Astrocyte (in vitro differentiated cells and primary cell): ENCODE measurements at places on chromosomes 13 and 19.

GRCh38 chr13:20969182-20969581 lies 66.6 kb upstream of the XPO4 start:
- peaks cover 8% of the 10 kb centered on the region for H3K36me3 ChIP-seq
- no peak overlapping the region for H3K4me3 ChIP-seq
- peak; percentile 50 for DNase-seq
- H3K27ac ChIP-seq: no peak overlapping the region
- no peaks in the 10 kb centered on the region for H3K4me1 ChIP-seq
- H3K27me3 ChIP-seq: no peaks in the 10 kb centered on the region

GRCh38 chr19:52786078-52786463 lies 520 bp downstream of the ZNF600 start:
- no peaks in the 10 kb centered on the region for H3K4me1 ChIP-seq
- no peaks in the 10 kb centered on the region for H3K36me3 ChIP-seq
- no peaks in the 10 kb centered on the region for H3K27me3 ChIP-seq
- no peak for DNase-seq

- peak overlapping the region; percentile 89 for H3K4me3 ChIP-seq
- no peaks in the 10 kb centered on the region for H3K36me3 ChIP-seq
- peak overlapping the region; percentile 70 for H3K27ac ChIP-seq
- H3K27me3 ChIP-seq: no peaks in the 10 kb centered on the region
- H3K4me1 ChIP-seq: peaks cover 42% of the 10 kb centered on the region
Observed at GRCh38 chr19:7395360-7396066, 46.8 kb downstream of the ARHGEF18 start.

DNA sequence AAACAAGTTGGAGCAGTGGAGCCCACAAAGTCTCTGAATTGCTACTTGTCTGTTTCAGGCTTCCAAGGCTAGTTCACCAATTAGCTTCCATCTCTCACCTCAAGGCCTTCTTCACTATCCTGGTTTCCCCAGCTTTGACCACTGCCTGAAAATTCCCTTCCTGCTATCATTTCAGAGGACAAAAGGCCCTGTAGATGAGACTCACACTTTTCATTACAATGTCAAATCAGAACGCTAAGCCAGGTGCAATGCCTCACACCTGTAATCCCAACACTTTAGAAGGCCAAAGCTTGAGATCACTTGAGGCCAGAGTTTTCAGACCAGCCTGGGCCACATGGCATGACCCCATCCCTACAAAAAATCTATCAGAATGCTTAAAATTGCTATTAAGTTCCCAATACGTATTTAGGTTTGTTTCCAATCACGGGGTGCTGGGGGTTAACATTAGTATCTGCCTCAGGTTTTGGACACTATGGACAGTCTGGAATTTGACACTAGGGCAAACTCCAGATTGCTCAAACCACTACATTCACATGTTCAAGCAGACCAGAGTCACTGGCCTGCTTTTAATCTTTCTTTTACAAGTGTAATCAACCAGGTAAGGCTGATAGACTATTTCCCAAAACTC lies 5.5 kb downstream of the TPT1 start:
- H3K4me3 ChIP-seq: no peak overlapping the region
- peaks cover 66% of the 10 kb centered on the region for H3K4me1 ChIP-seq
- no peak overlapping the region for H3K27ac ChIP-seq
- no peaks in the 10 kb centered on the region for H3K27me3 ChIP-seq
- H3K36me3 ChIP-seq: peaks cover 57% of the 10 kb centered on the region
- no peak for DNase-seq

GRCh38 chr13:97284558-97284957 lies 62.4 kb downstream of the MBNL2 start:
- peaks cover 4% of the 10 kb centered on the region for H3K36me3 ChIP-seq
- H3K4me3 ChIP-seq: no peak overlapping the region
- H3K27me3 ChIP-seq: no peaks in the 10 kb centered on the region
- no peak overlapping the region for H3K27ac ChIP-seq

DNA sequence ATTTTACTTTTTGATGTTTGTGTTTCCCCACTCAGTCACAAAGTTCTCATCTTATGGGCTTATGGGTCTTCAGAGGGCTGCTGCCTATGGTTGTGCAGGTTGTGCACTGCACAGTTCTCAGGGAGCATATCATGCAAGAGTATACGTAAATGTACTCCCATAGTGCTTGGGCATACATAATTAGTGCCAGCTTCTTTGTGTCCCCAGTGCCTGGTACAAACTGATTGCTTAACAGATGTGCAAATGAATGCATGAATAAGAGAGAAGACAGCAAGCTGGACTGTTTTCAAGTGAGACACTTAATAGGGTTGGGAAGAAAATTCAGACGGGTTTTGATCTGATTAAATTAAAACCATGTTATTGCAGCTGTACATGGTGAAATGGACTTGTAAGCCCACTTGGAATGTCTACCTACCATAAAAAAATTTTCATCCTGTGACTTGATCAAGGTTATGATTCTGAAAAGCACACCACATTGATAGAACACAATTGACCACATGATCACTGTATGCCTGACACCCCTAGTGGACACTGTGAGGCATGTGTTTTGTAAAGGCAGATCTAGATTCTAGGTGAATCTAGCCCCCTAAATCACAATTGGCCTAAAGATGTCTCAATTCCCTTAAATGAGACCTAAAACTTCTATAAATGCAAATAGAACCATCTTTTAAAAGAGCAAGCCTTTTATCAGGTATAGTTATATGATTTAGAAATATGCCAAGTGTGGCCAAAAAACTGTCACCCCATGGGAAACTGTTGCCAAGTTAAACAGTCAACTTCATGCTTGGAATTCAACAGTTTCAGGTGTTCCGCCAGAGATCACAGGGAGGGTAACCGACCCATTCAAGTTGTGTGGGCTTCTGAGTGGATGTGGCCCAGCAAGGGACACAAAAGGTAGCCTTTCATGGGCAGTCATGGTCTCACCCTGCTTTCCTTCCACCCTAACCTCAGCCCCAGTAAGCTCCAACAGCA lies 27.9 kb downstream of the FAM124A start:
- H3K4me3 ChIP-seq: no peak overlapping the region
- H3K4me1 ChIP-seq: peaks cover 4% of the 10 kb centered on the region
- peaks cover 16% of the 10 kb centered on the region for H3K27me3 ChIP-seq

DNA sequence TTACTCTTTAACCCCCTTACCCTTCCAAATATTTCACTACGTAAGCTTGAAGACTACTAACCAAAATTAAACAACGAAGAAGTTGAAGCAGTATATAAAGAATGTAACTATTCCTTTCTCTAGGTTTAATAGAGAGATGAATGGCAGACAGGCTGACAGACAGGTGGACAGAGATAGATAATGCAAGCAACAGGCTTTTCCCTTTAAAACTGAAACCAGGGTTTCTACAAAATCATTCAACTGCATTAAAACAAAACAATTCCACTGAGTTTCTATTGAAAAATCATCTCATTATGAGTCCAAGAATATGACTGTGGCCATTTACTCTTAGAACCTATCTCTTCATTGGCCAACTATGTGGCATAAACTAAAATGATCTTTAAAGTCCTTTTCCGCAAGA lies 15.2 kb downstream of the LNX2 start:
- peaks cover 7% of the 10 kb centered on the region for H3K4me1 ChIP-seq
- no peaks in the 10 kb centered on the region for H3K27me3 ChIP-seq
- no peak for DNase-seq
- no peaks in the 10 kb centered on the region for H3K36me3 ChIP-seq
- H3K4me3 ChIP-seq: no peak overlapping the region

GRCh38 chr19:49213791-49214190 lies 56.2 kb downstream of the TRPM4 start:
- H3K27me3 ChIP-seq: no peaks in the 10 kb centered on the region
- no peaks in the 10 kb centered on the region for H3K4me1 ChIP-seq

DNA sequence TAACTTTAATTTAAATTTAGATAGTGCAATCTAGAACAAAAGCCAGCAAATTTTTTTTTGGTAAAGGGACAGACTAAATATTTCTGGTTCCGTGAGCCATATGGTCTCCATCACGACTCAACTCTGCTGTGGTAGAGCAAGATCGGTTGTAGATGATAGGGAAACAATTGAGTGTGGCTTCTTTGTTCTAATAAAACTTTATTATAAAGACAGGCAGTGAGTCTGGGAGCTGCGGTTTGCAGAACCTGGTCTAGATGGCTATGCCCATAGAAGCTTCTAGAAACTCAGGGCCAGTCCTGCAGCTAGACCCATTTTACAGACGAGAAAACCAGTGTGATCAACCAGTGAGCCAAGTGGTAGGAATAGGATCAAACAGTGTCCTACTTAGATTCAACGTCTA lies 11.2 kb downstream of the CDC37 start:
- H3K36me3 ChIP-seq: peaks cover 22% of the 10 kb centered on the region
- no peaks in the 10 kb centered on the region for H3K4me1 ChIP-seq
- no peak for DNase-seq
- no peaks in the 10 kb centered on the region for H3K27me3 ChIP-seq
- H3K4me3 ChIP-seq: no peak overlapping the region

- H3K27me3 ChIP-seq: no peaks in the 10 kb centered on the region
- H3K36me3 ChIP-seq: no peaks in the 10 kb centered on the region
- H3K27ac ChIP-seq: no peak overlapping the region
Observed at GRCh38 chr19:5246554-5247155, 94.0 kb downstream of the PTPRS start.

- H3K36me3 ChIP-seq: no peaks in the 10 kb centered on the region
- H3K4me1 ChIP-seq: no peaks in the 10 kb centered on the region
- no peak overlapping the region for H3K4me3 ChIP-seq
- no peak for DNase-seq
- peaks cover 2% of the 10 kb centered on the region for H3K27me3 ChIP-seq
Observed at GRCh38 chr19:49390929-49391359, 2.9 kb downstream of the KASH5 start.

DNA sequence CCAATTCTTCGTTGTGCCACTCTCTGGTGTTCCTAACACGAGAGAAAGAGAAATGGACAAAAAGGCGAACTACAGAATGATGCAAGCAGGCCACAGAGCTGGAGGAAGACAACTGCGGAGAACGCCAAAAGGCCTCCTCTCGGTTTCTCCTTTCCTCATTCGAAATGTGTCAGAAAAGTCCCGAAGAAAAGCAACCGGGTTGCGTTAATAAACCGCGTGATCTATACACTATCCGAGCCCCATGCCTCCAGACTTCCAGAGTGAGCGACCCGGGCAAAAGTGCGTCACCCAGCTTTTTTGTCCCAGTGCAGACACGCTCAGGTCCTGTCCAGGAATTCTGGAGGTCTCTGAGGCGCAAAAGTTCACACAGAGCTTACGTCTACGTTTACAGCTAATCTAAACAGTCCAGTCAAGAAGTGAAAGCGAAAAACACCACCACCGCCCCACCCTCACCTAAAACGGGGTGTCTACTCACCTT lies 413 bp downstream of the N4BP2L2 start:
- H3K36me3 ChIP-seq: peaks cover 20% of the 10 kb centered on the region
- peak overlapping the region; percentile 91 for H3K27ac ChIP-seq
- peak overlapping the region; percentile 97 for H3K4me3 ChIP-seq
- H3K4me1 ChIP-seq: no peaks in the 10 kb centered on the region
- no peaks in the 10 kb centered on the region for H3K27me3 ChIP-seq

- DNase-seq: no peak
- H3K36me3 ChIP-seq: no peaks in the 10 kb centered on the region
- H3K4me1 ChIP-seq: peaks cover 25% of the 10 kb centered on the region
- peak overlapping the region; percentile 90 for H3K4me3 ChIP-seq
- no peaks in the 10 kb centered on the region for H3K27me3 ChIP-seq
Observed at GRCh38 chr19:10565028-10565566, 713 bp downstream of the KRI1 start.

DNA sequence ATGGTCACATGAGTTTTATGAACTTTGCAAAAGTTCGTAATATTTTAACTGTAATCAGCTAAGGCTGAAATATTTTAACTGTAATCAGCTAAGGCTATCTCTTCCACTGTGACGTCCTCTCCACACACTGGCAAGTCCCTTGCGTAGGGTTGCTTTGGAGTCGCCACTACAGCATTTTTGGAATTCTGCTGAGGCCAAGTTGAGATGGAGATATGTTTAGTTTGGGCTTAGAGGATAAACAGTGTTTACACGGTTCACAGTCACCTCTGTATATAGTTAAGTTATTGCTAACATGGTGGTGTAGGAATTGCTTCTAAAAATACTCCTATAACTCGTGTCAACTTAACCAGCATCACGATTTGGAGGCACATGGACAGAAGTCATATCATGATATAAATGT lies 143.6 kb upstream of the SERP2 start:
- H3K27me3 ChIP-seq: no peaks in the 10 kb centered on the region
- H3K4me1 ChIP-seq: peaks cover 21% of the 10 kb centered on the region
- H3K4me3 ChIP-seq: no peak overlapping the region
- no peaks in the 10 kb centered on the region for H3K36me3 ChIP-seq
- no peak overlapping the region for H3K27ac ChIP-seq

GRCh38 chr19:38577826-38578225 lies 39.9 kb downstream of the MAP4K1 start:
- no peak for DNase-seq
- H3K4me3 ChIP-seq: no peak overlapping the region
- no peak overlapping the region for H3K27ac ChIP-seq
- H3K27me3 ChIP-seq: no peaks in the 10 kb centered on the region
- H3K4me1 ChIP-seq: no peaks in the 10 kb centered on the region

DNA sequence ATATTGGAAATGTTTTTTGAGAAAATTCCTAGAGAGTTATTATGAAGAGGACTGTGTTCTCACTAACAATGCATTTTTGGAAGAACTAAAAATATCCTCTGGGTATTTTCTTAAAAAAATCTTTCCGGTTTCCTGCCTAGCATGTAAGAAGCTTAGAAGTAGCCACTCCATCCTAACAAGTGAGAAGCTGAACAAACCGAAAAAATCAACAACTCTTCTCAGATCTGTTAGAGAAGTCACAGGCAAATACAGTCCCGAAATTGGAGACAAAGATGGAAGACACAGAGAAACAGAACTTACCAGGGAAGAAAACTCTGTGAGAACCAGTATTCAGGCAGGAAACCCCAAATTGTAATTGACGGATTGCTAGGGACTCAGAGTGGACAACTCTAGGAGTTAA lies 173.0 kb downstream of the KLF12 start:
- no peaks in the 10 kb centered on the region for H3K4me1 ChIP-seq
- H3K27me3 ChIP-seq: no peaks in the 10 kb centered on the region
- no peak overlapping the region for H3K27ac ChIP-seq
- H3K4me3 ChIP-seq: no peak overlapping the region
- no peaks in the 10 kb centered on the region for H3K36me3 ChIP-seq

GRCh38 chr19:38729653-38730469 lies 14.4 kb downstream of the CAPN12 start:
- DNase-seq: no peak
- no peak overlapping the region for H3K27ac ChIP-seq
- H3K4me1 ChIP-seq: peaks cover 28% of the 10 kb centered on the region

- H3K4me3 ChIP-seq: no peak overlapping the region
- no peaks in the 10 kb centered on the region for H3K36me3 ChIP-seq
Observed at GRCh38 chr13:79939689-79940088, 401.2 kb downstream of the SPRY2 start.
